ENCODE measurements at places on chromosomes 1 and 21. TPM values are rescaled to one million over a fixed set of nuclear protein-coding genes. Genes with fewer than 3 reads are reported as not detected.

The TTC39A gene
- 31.4 TPM for polyA plus RNA-seq

The C1orf167 gene
- 1.9 TPM for polyA plus RNA-seq

The AHCYL1 gene
- polyA plus RNA-seq: 103 TPM

The OR2L2 gene
- polyA plus RNA-seq: not detected

The LCE1E gene
- polyA plus RNA-seq: not detected
